Activated naive CD8-positive, alpha-beta T cell treated with anti-CD3 and anti-CD28 coated beads for 36 hours (primary cell): ENCODE measurements at places on chromosomes 2 and 18. TPM values are rescaled to one million over a fixed set of nuclear protein-coding genes. Genes with fewer than 3 reads are reported as not detected.

The ZNF519 gene
- total RNA-seq: 13.0 TPM

The SEPTIN10 gene
- total RNA-seq: 0.21 TPM

The SPTBN1 gene
- total RNA-seq: 87.0 TPM

The MOGAT1 gene
- total RNA-seq: not detected

The PJVK gene
- total RNA-seq: 3.4 TPM

DNA sequence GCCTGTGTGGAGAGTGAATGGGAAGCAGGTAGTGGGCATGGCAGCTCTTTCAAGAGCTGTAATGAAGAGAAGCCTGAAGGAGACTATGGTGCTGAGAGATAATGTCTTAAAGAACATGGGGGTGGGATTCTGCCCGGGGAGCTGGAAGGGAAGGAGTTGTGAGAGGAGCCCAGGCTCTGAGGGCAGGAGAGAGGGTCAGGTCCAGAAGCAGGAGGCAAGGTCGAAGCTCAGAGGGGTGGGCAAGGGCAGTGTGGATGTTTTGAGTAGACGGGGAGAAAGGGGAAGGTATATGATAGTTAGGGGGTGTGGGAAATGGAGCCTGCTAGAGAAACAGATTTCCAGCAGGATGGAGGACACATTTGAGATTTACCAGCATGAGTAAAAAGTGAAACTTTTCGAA is 2.1 kb downstream of the CAPN10 start:
- DNase-seq: no peak

DNA sequence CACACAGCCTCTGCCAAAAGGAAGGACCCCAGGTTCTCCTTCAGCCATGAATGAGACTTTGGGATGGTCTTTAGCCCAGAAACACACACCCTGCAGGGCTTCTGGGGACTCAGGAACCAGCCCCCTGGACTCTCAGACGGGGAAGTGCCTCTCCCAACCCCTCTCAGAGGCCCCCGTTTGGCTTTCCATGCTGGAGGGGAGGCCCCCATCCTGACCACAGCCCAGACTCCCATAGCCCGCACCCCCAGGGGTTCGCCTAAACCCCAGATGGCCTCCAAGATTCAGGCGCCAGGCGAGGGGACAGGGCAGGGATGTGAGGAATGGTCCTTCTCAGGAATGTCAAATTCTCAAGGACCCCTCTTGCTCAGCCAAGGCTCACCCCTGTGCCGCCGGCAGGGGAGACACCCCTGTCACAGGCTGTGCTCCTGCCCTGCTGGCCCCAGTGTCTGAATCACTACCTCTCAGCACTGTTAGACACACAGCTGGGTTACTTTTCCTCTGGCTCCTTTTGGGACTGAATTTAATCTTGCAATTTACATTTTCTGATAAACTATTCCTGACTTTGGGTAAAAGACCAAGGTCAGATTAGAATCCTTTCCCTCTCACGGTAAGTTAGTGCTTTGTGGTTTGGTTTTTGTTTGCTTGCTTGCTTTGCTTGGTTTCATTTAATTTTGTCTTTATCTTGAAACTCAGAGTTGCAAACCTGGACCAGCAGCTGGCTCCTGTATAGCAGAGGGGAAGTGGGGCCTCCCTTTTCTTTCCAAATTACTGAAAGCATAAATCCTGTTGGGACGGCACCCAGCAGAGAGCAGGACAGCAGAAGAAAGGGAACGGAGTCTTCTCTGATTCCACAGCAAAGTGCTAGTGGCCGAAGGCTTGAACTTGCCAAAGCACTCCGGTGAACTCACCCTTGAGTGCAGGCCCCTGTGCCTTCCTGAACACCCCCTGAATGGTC is 198.9 kb upstream of the RAB6C start:
- no peak for DNase-seq

DNA sequence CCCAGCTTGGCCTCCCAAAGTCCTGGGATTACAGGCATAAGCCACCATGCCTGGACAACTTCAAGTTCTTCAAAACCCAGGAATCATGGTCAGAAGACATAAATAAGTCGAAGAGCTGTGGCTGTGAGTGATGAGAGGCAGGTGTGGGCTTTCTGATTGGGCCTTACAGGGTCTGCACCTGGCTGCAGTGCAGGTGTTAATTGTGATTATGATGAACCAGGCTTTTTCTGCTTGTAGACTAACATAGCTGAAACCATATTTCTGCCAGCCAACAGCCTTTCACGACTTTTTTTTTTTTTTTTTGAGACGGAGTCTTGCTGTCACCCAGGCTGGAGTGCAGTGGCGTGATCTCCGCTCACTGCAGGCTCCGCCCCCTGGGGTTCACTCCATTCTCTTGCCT is 14.9 kb upstream of the DTNB start:
- DNase-seq: no peak

DNA sequence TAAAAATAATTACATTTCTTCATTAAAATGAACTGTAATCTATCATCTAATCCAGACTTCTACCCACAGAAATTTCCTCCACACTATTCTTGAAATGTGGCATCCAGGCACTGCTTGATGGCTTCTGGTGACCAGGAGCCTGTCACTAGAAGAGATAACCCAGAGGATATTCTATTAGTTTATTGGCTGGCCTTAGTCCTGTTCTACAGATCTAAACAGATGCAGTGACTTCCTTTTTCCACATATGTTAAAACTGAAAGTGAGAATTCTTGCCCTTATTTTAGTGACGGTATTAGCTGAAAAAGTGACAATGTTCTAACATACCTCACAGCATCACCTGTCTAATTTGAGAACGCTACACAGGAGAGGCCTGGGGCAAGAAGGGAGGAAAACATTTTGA is 775.4 kb downstream of the TSN start:
- DNase-seq: no peak

GRCh38 chr18:79283929-79284328 is 111.8 kb upstream of the NFATC1 start:
- no peak for DNase-seq

GRCh38 chr2:132741754-132742153 is 71.7 kb upstream of the LYPD1 start:
- DNase-seq: no peak

DNA sequence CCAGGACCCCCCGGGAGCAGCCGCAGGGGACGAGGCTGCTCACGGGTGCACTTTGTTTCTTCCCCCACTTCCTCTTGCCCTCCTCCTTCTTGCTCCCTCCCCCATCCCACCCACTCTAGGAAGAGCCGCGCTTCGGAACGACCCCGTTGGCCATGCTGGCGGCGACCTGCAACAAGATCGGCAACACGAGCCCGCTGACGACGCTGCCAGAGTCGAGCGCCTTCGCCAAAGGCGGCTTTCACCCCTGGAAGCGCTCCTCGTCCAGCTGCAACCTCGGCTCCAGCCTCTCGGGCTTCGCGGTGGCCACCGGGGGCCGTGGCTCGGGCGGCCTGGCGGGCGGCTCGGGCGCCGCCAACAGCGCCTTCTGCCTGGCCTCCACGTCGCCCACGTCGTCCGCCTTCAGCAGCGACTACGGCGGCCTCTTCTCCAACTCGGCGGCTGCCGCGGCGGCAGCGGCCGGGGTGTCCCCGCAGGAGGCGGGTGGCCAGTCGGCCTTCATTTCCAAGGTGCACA is 1.3 kb downstream of the SP9 start:
- DNase-seq: peak; percentile 31

DNA sequence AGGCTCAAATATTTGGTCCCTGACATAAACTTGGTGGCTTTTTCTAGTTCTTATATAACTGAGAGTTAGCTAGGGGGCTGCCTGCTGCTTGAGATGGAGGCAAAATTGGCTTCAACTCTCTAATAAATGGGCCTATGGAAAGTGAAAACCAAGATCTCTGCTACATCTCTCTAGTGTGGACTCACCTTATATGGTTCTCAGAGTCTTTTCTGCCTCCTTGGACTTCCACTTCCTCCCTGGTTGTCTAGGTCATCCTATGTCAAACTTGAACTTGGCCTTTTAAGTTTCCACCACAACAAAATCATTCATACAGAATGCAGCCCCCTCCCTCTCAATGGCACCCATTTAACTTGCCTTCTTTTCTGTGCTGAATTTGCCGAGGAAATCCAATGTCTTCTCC is 23.9 kb upstream of the ARHGAP25 start:
- DNase-seq: no peak

DNA sequence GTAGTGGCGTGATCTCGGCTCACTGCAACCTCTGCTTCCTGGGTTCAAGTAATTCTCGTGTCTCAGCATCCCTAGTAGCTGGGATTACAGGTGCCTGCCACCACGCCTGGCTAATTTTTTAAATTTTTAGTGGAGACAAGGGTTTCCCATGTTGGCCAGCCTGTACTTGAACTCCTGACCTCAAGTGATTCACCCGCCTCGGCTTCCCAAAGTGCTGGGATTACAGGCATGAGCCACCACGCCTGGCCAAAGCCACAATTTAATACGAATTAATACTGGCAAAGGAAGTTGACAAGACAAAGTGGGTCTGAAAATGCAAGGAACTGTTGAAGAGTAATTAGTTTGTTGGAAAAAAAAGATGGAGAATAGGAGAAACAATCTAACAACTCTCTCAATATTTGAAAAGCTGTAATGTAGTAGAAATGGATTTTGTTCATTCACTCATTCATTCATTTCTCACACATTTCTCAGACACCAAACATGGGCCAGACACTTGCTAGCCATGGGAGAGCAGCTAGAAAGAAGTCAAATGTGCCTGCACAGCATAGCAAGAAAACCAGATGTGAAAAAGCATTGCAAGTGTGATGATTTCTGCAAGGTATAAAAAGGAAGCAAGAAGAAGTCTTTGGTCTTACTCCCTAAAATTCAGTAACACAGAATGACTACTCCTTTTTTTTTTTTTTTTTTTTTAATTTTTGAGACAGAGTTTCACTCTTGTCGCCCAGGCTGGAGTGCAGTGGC is 39.4 kb upstream of the ATL2 start:
- DNase-seq: no peak

GRCh38 chr18:35029770-35030169 is 11.4 kb upstream of the MAPRE2 start:
- DNase-seq: no peak

GRCh38 chr18:8860845-8861642 is 155.7 kb downstream of the MTCL1 start:
- no peak for DNase-seq

DNA sequence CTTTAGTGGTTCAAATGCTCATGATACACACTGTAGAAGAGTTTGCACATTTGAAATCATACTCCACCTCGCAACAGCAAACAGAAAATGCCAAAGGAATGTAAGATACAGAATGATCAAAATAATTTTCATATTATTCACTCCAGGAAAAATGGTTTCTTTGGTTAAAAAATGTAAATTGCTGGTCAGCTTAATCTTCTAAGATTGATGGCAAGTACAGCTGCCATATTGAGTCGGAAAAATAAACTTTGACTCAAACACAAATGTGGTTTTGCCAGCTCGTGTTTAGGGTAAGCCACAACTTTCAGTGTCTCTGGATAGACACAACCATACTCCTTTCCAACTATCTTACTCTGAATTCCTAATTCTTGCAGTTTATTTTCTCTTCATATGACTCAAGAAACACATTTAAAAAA is 154.9 kb upstream of the SMIM21 start:
- DNase-seq: no peak
